Fibroblast of skin of abdomen (primary cell): ENCODE measurements at places on chromosomes 16 and 17.

- no peak for DNase-seq
These were observed 1.6 kb downstream of the KIF22 start for GRCh38 chr16:29791845-29792807.

DNA sequence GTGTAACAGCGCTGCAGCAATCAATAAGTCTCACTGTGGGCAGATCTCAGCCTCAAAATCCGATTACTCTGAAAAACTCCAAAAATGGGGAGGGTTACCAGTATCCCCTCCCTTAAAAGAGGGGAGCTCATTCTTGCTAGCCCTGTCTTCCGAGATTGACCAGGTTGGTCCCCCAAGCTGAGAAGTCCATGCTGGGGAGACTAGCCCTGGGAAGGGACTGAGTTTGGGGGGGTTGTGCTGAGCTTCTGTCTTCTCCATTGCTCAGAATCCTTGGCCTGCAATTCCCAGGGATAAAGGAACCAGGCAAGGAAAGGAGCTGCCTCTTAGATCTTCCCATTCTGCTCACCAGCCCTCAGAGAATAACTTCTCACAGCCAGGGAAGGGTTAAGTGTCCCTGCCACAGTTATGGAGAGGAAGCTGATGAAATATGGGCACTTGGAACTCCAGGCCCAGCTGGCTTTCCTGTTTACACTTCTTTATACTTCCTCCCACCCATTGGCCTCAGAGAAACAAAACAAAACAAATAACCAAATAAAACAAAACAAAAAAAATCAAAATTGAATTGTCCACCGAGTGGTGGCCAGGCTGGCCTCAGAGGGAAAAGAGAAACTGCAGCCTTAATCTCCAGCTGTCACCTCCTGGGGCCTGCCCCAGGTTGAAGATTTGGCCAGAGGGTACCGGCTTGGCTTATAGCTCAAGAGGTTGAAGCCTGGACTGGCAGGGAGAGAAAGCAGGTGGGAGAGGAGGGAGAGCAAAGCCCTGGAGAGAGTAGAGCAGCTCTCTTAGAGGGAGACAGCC is 2.6 kb downstream of the HOXB3 start:
- no peak for DNase-seq

GRCh38 chr16:68362947-68363657 is 52.3 kb downstream of the PRMT7 start:
- no peak for DNase-seq

DNA sequence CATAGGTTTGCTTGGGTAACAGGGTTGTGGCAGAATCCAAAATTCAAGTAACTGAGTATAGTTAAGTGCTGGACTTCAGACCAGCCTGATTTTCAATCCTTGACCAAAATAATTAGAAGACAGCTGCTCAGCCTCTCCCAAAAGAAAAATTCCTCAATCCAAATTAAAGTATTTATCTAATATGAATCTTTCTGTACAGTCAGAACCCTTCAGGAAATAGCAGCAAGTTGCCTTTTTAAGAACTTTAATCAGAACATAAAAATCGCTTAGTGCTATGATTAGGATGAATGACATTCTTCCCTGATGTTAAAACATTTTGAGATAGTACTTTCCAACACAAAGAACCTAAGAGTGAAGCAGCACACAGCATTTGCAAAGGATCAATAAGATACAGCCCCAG is 50.2 kb downstream of the CFDP1 start:
- DNase-seq, result no peak

DNA sequence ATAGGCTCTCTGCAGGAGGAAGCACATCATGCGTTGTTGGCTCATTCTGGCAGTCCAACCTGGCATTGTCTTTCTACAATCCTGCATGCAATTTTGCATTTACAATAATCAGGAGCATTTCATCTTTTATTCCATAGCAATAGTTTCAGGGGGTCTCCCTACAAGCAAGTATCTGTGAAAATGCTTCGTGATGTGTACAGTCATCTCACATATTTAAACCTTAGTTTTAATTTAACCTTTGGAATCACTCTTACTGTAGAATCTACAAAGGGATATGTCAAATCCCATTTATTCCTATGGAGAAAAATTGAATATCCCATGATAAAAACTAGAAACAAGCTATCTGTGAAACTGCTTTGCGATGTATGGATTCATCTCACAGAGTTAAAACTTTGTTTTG is 112.0 kb upstream of the WSB1 start:
- no peak for DNase-seq

GRCh38 chr16:24007391-24007790 is 171.6 kb downstream of the PRKCB start:
- no peak for DNase-seq

DNA sequence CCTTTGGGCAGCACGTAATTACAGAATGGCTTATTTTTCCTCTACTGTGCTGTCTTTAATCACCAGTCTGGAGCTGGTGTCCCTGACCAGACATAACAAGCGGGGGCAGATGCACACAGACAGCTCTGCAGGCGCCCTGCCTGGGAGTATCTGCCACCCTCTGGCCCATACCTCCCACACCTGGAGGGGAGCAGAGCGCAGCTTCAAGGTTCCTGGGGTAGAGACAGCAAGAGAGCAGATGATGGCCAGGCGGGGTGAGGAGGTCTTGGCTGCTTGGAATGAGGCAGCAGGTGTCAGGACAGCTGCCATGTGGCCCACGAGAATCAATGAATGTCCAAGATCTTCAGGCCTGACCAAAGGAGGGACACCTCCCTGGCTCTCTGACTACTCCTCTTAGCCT is 23.8 kb downstream of the TMEM94 start:
- DNase-seq, result no peak

GRCh38 chr17:46031920-46032319 is 32.9 kb downstream of the STH start:
- DNase-seq, result no peak

GRCh38 chr17:74659889-74660288 is 36.4 kb upstream of the CD300E start:
- DNase-seq, result no peak

GRCh38 chr16:10600782-10601443 is 20.5 kb upstream of the EMP2 start:
- peak; percentile 73 for DNase-seq

- no peak for DNase-seq
These were observed 1.7 kb downstream of the BEAN1 start for GRCh38 chr16:66428682-66429251.

- no peak for DNase-seq
These were observed 1.3 kb downstream of the MKS1 start for GRCh38 chr17:58217766-58218165.

DNA sequence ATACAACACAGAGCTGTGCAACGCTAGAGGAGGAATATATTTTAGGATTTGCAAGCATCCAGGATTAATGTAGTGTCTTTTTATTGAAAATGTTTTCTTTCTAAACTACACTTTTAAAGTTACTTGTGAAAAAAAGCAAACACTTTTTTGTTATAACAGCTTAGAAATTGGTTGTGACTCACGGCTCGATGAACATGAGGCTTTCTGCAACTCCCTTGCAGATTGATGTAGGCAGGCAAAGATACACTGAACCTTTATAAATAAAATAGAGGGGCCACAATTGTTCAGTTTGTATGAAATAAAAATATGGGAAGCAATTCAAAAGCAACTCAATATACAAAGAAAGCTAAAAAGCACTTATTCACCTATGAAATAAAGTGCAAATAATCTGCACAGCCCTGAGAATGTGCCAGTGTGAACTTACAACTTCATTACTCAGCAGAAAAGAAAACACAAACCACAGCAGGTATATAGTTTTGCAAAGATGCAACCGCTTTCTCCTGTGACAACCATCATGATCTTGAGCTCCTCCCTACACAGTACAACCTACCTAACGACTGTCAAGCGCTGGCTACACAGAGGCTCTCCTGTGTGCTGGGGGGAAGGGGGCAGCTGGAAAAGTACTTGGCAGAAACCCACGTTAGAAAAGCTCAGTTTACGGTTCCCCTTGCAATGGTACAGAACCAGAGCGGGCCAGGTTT is 948 bp downstream of the LUC7L start:
- peak; percentile 6 for DNase-seq

DNA sequence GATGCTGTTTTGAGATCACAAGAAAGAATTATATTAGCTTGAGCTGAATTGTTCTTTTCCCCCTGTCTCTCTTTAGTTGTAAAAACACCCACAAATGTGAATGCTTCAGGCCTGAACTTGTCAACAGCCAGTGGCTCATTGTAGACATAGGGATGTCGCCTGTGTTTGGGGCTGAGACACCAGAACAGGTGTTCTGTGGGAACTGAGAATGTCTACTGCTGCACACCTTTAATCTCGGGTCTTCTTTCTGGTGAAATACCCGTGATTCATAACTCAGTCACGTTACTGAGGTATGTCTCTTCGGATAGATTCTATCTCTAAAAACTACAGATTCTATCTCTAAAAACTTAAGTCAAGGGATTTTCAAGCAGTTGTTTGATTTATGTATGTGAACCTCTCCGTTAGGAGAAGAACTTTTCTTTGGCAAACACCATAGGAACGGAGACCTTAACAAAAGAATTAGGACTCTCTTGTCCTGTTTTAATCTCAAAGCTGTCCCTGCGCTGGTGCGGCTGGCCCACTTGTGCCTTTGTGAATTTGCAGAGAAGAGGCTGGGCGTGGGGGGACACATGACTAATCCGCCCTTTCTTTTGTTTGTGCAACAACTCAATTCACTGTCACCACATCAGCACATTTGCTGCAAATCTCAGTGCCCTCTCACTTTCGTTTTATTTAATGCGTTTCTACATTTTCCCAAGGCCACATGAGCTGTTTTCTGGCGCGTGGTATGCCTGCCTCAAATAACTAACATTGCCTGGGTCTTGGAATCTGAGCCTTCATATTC is 643.0 kb downstream of the MAF start:
- no peak for DNase-seq

DNA sequence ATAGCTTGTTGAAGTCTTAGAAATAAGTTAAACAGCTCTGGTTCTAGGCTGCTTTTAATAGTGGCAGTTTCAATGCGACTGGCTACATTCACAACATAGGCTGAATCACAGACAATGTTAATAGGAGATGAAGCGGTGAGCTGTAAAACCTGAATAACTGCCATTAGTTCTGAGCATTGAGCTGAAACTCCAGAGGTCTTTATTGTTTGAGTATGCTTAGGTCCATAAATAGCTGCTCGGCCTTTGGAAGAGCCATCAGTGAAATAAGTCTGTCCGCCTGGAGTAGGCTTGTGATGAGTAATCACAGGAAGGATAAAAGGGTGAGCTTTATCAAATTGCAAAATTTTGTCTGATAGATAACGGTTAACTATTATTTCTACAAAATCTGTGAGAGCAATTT is 9.4 kb upstream of the ZNF689 start:
- no peak for DNase-seq

DNA sequence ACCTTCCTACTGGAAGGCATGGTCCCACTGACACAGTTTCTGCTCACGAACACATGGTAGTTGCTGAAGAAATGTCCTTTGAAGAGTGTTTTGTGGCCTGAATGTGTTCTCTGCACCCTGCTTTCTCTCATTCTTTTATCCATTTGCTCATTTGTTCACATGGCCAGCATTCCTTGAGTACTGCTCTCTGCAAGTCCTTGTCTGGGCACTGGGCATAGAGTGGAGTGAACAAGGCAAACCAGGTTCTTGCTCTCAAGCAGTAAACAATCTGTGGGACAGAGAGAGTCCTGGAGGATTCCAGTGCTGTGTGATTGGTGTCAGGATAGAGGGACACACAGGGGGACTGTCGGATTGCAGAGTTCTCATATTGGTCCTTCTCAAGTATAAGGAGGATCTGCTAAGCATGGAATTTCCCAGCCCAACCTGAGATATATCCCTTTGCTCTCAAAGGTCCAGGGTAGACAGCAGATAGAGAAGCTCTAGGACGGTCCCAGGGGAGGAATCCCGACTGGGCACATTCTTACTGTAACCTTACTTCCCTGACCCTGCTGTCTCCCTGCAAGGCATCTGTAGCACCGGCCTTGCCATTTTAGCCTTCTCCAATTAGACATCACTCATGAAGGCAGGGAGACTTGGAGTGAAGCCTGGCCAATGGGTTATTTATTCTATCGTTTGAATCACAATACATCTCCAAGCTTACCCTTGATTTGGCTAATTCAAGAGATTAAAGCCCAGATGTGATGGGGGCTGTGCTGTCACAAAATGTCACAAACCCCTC is 32.3 kb downstream of the ARL4D start:
- DNase-seq, result no peak

- no peak for DNase-seq
These were observed 439.7 kb upstream of the RBFOX1 start for GRCh38 chr16:6892966-6893365.

DNA sequence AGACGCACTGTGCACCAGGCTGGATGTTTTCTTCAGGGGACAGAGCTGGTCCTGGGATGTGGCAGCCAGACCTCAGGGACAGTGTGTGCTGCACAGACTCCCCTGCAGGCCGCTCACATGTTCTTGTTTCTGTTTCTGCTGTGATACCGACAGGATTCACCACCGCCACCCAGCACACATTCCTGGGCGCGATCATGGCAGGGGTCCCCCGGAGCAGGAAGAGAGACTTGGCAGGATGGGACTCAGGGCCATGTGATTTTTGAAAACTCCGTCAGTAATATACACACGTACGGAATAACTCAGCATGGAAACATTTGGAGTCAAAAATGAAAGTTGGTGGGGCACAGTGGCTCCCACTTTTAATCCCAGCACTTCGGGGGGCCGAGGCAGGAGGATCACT is 79.0 kb downstream of the HAPSTR1 start:
- no peak for DNase-seq

- no peak for DNase-seq
These were observed 2.7 kb upstream of the TRAF7 start for GRCh38 chr16:2152695-2153506.

DNA sequence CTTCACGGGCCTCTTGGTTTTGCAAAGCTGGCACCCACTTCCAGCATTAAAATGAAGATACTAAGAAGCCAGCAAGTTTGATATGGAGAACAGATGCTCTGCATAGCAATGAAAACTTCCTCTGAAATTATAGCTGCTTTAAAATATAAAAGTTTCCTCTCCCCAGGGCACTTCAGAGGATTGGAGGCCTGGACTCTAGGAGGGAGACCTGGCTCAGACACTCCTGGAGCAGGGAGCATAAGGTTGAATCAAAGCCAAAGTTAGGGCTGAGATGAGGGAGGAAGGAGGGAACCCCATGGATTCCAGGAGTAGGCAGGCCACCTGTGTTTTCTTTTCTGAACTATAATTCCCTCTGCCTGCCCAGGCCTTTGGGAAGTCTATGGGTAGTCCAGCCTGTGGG is 176.0 kb upstream of the RPL38 start:
- no peak for DNase-seq

DNA sequence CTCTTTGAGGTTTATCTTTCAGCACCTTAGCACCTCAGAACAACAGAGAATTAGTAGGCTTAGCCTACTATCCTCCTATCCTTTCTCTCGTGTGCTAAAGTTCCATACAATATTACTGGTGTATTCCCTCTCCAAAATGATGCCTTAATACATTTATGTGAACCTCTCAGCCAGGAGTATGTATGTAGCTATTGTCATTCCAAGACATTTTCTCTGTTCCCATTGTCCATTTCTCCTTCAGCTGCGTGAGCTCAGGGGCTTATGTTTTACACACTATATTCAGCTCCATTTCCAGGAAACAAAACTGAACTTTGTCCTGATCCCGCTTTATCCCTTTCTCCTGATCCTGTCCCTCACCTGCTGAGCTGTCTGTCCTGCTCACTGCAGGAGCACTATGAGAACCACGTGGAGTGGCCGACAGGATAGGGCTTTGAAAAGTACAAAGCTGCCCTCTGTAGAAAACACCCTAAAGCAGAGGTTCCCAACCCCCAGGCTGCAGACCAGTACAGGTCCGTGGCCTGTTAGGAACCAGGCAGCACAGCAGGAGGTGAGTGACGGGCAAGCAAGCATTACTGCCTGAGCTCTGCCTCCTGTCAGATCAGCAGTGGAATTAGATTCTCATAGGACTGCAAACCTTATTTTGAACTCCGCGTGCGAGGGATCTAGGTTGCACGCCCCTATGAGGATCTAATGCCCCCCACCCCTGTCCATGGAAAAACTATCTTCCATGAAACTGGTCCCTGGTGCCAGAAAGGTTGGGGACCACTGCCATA is 55.7 kb downstream of the CENPV start:
- DNase-seq, result no peak
